ENCODE measurements at places on chromosomes 6 and 20.

DNA sequence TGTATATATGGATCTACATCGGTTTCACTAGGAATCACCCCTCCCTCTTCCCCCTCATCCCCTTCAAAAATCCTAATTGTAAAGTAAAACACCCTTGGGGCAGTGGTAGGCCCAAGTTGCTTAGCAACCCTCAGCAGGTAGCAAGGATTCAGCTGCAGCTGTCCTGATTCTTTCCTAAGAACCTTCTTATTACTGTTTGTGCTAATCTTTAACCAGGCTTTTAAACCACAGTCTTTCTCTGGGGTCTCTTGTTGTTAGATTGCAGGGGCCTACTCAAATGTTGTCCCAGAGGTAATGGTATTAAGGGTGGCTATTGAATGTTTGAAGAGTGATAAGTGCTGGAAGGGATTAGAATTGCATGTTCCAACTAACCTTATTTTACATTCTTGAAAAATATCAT, 46.4 kb downstream of the PRL start:
- no peak for DNase-seq

DNA sequence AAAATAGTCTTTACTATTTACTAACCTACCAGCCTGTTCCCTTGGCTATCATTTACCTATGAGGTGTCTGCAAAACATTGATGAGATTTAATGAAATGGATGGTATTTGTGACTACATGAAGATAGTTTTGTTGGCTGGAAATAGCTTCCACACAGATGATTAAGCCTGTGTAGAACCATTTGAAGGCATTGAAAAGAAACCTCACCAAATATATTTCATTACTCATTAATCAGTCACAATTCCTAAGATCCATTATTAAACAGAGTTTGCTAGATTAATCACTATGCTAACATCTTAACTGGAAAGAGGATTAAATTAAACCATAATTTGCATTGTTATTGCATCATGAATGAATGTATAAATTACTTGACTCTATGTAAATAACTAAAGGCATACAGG, 560.3 kb downstream of the BMP2 start:
- no peak for DNase-seq

GRCh38 chr6:161351858-161352257, 78.0 kb upstream of the AGPAT4 start:
- DNase-seq = no peak

DNA sequence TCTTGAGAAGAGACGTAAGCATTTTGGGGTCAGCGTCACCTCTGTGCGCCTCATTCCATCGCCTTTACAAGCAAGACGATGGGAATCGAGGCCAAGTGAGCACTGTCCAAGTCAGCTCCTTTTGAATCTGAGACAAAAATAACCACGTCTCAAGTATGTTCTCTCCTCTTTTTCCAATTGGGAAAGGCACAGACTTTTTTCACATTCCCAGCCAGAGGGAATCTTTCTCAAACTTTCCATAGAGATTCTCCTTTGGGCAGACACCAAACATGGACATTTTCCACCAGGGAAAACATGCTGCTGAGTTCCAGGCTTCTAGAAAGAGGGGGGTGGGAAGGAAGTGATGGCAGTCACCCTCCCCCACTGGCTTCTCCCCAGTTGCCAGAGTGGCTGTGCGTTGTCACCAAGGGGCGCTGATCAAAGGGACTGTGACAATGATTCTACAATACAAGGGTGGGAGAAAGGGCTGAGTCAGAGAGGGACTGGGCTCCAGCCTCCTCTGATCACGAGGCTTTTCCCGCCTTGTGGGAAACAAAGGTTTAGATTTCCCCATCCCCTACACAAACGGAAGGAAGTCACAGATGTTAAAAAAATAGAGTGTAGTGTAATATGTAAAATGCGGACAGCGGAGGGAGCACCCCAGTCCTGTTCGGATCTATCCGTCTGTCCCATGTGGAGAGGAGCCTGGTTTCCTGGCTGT, 281.9 kb upstream of the RNF24 start:
- no peak for DNase-seq

DNA sequence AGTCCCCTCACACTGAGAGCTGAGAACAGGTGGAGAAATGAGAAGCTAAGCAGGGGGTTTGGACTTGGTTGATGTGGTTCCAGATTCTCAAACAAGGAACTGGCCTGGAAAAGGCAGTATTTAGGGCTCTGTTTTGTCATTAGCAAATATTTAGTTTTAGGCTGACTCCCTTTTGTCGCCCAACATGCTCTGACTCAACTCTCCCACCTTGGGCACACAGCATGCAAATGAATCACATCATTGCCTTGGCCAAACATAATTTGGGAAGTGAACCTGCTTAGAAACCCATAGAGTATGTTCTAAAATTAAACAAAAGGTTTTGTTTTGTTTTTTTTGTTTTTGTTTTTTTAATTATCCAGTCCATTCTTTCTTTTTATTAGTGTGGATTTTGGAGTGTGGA, 9.5 kb upstream of the UQCC2 start:
- no peak for DNase-seq

- DNase-seq = no peak
Measured at GRCh38 chr6:163954088-163954775, 539.7 kb downstream of the QKI start.

DNA sequence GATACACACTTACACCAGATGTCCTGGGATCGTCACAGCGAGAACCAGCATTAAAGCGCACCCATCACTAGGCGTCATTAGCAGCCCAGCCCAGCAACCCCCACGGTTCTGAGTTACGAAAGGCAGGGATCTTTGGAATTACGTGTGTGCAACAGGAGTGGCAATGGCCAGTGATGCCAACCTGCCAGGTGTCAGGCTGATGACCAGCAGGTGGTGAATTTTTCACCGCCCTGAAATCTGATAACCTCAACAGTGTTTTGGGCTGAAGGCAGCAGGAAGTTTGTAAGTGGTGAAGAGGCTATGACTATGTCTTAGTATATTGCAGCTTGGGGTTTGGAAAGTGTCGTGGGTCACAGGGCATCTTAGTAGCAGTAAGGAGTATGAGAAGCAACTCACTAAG, 166.1 kb downstream of the TMEM242 start:
- no peak for DNase-seq

- DNase-seq = peak; percentile 25
Measured at GRCh38 chr6:104525677-104526322, 333.9 kb downstream of the HACE1 start.

GRCh38 chr6:81750200-81750599, 2.3 kb downstream of the TENT5A start:
- DNase-seq = no peak

- DNase-seq = no peak
Measured at GRCh38 chr6:31308845-31309175, 36.9 kb upstream of the HLA-C start.

GRCh38 chr6:44043479-44044153, 83.6 kb downstream of the MRPL14 start:
- DNase-seq = no peak
